AG20443 (cell line): ENCODE measurements at places on chromosomes 16 and 17.

DNA sequence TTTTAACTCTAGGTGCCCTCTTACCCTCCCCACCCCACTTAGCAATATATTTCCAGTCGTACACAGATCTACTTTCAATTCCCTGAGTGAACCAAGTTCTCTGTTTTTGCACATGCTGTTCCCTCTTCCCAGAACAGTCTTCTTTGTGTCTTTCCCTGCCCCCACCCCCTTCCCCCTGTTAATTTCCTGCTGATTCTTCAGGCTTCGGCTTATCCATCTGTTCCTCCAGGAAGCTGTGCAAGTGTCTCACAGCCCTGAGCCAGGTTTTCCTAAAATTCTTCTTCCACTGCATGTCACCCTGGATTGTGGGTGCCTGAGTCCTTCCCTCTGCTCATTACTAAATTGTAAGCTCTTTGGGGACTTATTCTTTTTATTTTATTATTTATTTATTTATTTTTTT is 12.4 kb upstream of the SPOP start:
- DNase-seq = no peak

DNA sequence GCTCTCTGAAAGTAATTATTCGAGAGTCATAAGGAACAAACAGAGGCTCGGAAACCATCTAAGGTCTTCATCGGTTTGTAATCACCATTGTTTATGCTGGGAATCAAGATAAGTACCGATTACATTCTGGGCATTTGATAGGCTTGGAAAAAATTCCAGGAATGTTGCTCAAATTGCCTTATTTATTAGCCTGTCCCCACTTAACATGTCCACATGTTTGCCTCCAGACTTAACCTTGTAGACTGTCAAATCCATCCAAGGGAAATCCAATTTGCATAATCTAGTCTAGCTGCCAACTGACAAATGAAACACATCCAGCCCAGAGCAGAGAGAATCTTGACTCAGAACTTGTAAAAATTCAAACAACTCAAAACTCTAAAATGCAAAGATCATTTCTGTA is 51.3 kb upstream of the TMC5 start:
- no peak for DNase-seq

- no peak for DNase-seq
These were observed 6.4 kb upstream of the CD300LD start for GRCh38 chr17:74598346-74599022.

- DNase-seq = no peak
These were observed 2.3 kb downstream of the CCL1 start for GRCh38 chr17:34360601-34361270.

DNA sequence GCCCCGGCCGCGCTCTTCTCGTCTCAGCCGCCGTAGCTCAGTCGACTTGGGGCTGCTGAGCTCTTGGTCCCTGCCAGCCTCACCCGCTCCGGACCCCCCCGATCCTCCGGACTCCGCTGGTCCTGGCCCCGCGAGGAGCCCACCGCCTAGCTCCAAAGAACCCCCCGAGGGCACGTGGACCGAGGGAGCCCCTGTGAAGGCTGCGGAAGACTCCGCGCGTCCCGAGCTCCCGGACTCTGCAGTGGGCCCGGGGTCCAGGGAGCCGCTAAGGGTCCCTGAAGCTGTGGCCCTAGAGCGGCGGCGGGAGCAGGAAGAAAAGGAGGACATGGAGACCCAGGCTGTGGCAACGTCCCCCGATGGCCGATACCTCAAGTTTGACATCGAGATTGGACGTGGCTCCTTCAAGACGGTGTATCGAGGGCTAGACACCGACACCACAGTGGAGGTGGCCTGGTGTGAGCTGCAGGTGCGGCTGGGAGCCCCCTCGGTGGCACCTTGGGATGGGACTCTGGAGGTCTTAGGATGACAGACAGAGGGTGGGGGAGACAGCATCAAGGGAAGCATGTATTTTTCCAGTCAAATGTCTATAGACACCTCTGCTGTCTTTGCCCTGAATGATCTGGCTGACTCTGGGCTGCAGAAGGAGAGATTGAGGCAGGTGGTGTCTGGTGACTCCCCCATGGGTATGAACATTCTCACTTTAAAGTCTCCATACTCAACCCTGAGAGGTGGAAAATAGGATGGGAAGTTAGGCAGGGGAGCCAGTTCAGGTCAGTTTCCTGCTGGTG is 635 bp downstream of the WNK4 start:
- peak; percentile 52 for DNase-seq

GRCh38 chr17:71790791-71791190 is 330.0 kb upstream of the SOX9 start:
- DNase-seq = peak; percentile 52

DNA sequence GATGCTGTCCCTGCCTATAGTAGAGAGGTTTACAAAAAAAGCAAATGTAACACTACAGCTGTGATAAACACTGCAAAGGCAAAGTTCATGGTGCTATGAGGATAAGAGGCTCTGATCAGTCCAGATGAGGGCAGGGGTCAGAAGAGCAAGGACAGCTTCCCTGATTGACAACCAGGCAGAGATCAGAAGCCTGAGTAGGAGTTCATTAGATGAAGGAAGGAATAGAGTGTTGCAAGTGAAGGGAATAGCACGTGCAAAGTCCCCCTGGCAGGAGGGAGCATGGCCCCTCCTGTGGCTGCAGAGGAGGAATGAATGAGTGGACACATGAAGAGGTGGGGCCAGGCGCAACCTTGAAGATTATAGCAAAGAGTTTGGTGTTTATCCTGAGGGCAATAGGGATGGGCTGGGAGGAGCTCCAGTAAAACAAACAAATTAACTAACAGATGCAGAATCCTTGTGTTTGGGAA is 208.4 kb upstream of the IRX5 start:
- no peak for DNase-seq

DNA sequence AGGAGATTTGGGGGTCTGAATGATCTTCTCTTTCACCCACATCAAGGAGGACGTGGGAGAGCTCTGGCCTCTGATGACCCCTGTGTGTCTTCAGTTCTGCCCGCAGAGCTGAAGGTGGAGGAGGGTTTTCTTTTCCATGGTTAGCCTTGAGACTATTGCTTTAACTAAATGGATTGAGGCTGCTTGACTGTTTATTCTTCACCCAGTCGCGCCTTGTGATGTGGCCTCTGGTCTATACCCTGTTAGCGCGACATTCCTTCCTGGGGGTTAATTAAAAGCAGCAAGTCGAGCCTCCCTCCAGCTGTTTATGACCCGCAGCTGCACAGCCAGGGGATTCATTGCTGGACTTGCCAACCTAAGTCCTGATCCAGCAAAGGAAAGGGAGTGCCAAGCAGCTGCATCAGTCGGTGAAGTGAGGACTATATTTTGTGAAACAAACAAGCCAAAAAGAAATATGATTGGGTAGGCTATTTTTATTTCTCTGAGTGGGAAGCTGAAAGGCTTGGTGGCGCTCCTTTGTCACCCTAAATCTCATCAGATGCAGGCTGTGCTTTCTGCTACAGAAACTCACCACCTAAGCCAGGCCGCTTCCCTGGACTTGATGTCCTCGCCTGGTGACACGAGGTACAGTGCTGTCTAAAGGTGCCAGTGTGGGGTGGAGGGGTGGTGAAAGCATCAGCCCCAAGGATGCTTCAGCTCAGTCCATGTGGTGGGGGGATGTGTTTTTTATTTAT is 11.0 kb upstream of the SEC14L1 start:
- DNase-seq = no peak

- DNase-seq = no peak
These were observed 10.5 kb upstream of the MYO18A start for GRCh38 chr17:29190592-29191207.

GRCh38 chr16:54325616-54326265 is 39.2 kb upstream of the IRX3 start:
- no peak for DNase-seq

DNA sequence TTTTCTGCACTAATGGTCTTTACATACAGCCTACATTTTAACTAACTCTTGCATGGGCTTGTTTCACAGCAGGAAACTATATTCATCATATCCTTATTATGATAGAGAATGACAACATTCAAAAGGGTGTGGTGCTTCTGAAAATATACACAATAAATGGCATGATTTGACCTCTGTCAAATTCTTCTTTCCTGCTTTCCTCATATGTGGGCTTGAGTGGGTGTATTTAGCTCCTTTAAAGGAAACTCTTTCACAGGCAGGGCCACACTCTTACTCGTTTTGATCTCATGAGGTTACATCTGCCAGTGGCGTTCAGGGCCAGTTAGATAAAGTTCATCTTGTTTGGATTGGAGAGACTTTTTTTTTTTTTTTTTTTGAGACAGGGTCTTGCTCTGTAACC is 6.1 kb downstream of the SLC35G3 start:
- DNase-seq = no peak

DNA sequence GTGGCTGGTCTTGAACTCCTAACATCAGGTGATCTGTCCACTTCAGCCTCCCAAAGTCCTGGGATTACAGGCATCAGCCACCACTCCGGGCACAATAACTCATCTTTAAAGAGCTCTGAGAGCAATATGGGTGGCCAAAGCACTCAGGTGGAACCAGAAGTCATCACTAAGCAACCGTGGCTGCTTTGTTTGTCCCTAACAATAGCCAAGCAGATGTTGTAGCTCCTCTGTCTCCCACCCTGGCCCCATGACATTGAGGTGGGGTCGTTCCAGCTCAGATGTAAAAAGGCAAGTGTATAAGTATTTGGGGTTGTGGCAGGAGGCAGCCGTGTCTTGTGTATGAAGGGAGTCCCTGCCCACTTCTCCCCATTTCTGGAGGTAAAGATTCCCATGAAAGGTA is 3.7 kb upstream of the SCIMP start:
- DNase-seq = no peak

GRCh38 chr16:1194665-1195392 is 30.2 kb downstream of the TPSG1 start:
- DNase-seq = peak; percentile 70

GRCh38 chr17:72588561-72588960 is 467.7 kb downstream of the SOX9 start:
- no peak for DNase-seq

- no peak for DNase-seq
These were observed 85.7 kb downstream of the TAOK1 start for GRCh38 chr17:29475891-29476290.

DNA sequence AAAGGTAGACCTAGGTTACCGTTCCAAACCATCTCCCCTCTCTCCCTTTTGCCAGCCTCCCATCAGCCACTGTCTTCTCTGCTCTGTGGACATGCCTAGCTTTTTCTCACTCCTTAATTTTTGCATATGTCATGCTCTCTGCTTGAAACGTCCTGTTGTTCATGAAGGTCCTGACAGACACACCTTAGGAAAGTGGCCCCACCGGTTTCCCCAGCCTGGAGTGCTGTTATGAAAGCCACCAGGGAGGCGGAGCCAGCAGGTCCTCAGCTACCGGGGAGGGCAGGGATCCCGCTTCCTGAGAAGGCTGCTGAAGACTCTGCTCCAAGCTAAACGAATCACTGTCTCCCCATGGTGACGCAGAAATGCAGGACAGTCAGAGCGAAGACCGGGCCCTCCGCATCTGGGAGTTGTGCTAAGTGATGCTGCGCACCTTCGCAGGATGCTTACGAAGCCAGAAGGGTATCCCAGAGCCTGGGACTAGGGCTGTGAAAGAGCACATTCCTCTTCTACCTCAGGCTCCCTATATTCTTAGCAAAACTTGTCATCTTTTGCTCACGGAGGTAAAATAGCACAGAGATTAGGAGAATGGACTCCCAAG is 2.3 kb upstream of the SLC16A11 start:
- no peak for DNase-seq

- DNase-seq = peak; percentile 54
These were observed 18.3 kb downstream of the MYBBP1A start for GRCh38 chr17:4536742-4537411.

DNA sequence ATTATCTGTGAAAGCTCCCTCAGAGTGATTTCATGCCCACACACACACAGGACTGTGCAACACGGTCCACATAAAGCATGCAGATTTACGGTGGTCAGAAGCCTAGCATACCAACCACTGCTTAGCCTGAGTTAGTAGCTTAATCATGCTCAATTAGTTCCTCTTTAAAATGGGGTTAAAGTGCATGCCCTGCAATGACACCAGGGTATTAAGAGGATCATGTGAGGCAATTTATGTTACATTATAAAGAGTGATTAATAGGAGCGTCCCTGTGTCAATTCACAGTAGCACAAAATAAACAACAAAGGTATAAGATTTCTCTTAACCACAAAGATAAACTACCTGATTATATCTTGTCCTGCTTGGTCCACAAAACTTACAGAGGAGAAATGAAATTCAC is 39.8 kb downstream of the C17orf67 start:
- no peak for DNase-seq

DNA sequence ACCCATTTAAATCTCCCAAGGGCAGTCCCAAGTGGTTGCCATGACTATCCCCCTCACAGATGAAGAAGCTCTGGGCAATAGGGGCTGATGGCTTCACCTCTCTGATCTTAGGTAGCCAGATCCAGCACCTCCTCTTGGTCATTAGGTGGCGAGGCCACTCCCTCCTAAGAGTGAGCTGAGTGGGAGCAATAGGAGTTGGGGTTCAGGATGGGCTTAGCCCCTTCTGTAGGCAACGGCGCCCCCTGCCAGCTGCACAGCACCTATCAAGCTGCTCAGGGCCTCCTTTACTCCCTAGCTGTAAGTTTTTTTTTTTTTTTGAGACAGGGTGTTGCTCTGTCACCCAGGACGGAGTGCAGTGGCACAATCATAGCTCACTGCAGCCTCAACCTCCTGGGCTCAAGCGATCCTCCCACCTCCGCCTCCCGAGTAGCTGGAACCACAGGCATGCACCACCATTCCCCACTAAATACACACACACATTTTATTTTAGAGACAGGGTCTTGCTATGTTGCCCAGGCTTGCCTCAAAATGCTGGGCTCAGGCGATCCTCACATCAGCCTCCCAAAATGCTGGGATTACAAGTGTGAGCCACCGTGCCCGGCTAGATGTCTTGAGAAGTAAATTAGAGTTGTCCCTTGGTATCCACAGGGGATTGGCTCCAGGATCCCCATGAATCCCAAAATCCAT is 3.5 kb upstream of the RRAD start:
- no peak for DNase-seq

DNA sequence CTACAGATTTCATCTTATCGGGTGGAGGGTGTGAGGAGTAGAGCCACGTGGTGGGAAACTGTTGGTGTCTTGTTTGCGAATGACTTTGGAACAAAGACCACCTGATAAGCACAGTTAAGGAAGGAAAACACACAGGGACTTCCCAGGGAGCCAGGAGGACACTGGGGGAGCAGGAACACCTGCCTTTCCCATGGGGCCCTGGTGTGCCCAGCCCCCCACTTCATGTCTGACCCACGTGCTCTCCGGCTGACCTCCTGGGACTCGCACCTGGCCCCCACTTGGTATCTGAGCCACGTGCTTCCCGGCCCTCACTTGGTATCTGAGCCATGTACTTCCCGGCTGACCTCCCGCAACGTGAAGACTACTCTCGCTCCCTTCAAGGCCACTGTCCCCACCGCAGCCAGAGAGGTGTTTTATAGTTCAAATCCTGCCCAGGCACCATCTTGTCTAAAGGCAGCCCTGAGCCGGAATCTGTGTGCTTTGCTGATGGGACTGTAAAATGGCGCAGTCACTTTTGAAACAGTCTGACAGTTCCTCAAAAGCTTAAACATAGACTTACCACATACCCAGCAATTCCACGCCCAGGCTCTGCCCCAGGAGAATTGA is 5.4 kb upstream of the CSNK1D start:
- no peak for DNase-seq

DNA sequence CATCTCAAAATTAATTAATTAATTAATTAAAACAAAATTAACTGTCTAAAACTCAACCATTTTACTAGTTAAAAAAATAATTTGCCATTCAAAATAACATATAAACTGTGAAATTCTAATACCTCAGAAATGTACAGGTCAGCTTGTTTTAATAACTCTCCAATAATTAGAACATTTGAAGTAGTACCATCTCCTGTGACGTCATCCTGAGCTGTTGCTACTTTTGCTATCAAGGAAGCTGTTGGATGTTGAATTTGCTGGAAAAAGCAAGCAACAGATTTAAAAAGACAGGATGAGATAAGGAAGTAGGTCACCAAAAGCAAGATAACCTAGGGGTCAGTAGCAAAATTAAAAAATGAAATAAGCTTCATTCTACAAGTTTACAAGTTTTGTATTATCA is 2.8 kb downstream of the CCT6B start:
- DNase-seq = no peak
